Effector CD4-positive, alpha-beta T cell (primary cell): ENCODE measurements at places on chromosomes 7 and 10.

GRCh38 chr10:80571352-80571751, 33.6 kb downstream of the SH2D4B start:
- DNase-seq: no peak

GRCh38 chr7:39336442-39336841, 229.8 kb upstream of the YAE1 start:
- no peak for DNase-seq

DNA sequence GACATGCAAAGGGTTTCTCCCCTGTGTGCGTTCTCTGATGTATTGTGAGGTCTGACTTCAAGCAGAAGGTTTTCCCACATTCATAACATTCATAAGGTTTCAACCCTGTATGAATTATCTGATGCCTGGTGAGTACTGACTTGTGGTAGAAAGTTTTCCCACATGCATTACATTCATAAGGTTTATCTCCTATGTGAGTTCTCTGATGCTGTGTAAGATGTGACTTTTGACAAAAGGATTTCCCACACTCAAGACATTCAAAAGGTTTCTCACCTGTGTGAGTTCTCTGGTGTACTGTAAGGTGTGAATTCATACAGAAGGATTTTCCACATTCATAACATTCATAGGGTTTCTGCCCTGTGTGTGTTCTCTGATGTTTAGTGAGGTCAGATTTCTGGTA, 45.1 kb downstream of the ZNF33B start:
- DNase-seq: no peak

- no peak for DNase-seq
These were observed 84.3 kb downstream of the CD36 start for GRCh38 chr7:80722616-80723195.

GRCh38 chr10:132037676-132037975, 28.1 kb upstream of the JAKMIP3 start:
- DNase-seq: no peak

DNA sequence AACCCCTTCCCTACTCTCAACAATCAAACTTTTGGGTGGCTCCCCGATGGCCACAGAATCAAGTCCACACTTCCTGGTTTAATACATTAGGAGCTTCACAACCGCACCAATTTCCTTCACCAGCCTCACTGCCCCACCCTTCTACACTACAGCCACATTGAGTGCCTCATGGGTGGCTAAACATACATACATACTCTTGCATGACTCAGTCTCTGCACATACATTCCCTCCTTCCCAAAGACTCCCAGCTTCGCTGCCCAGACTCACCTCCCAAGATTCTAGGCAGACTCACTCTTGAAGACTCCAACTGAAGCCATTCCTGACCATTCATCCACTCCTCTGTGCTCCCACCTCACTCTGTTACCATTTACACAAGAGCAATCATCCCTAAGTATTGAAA, 15.9 kb downstream of the VPS41 start:
- DNase-seq: no peak

DNA sequence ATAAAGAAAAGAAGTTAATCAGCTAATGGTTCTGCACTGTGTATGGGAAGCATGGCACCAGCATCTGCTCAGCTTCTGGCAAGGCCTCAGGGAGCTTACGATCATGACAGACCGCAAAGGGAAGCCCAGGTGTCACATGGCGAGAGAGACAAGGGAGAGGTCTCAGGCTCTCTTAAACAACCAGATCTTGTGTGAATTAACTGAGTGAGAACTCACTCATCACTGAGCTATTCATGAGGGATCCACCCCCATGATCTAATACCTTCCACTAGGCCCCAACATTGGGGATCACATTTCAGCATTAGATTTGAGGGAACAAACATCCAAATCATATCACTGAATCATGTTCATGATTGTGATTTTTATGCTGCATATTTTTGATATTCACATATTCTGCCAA, 5.8 kb downstream of the USP54 start:
- DNase-seq: no peak

GRCh38 chr10:129780198-129780597, 183.9 kb downstream of the EBF3 start:
- no peak for DNase-seq

DNA sequence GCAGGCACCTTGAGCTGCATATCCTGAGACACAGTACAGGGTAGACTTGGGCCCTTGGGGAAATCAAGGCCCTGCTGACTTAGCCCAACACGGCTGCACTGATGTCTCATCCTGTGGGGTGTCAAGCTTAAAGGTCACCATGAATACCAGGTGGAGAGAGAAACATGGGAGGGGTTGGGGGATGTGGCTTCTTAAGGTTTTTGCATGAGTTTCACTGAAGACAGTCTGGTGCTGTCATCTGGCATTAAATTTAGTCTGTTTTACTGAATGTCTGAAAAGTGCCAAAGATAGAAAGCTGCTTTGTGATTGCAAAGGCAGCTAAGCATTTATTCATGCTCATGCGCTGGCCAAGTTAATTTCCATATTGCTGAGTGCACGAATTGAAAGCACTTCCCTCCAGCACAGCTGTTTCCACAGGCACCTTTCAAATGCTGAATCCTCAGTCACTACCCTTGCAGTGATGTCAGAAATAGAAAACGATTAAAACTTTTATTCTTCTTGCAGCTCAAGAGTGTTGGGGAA, 102.1 kb downstream of the OSBPL3 start:
- DNase-seq: no peak

DNA sequence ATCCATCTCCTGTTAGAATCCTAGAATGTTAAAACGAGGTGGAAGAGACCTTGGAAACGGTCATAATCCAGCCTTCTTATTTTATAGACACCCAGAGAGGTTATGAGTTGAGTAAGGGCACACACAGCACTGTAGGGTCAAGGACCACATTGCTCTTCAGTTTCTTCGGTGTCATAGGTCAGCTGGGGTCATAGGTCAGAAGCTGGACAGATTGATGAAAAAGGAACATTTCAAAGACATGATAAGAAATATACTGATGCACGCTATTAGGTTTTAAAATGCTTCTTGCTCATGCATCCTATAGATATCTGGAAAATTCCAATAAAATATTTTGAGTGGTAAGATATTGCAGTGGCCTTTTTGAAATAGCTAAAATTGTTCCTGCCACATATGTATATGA, 60.0 kb upstream of the BMS1 start:
- DNase-seq: no peak

DNA sequence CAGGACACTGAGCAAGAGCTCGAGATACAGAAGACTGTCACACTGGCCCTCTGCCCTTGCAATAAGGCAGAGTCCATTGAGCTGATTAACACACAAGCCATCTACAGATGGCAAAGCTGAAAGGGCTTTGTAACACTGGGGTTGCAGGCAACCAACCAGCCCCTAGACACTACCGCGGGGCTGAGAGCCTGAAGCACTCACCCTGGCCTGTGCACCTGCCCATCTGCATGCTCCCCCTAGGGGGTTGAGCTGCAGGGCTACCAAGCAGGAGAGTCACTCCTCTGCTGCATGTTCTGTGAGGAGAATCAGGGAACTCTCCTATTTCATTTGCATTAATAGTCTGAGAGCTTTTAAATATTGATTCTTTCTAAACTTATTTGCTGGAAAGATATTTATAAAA, 128.1 kb upstream of the VIPR2 start:
- DNase-seq: no peak

DNA sequence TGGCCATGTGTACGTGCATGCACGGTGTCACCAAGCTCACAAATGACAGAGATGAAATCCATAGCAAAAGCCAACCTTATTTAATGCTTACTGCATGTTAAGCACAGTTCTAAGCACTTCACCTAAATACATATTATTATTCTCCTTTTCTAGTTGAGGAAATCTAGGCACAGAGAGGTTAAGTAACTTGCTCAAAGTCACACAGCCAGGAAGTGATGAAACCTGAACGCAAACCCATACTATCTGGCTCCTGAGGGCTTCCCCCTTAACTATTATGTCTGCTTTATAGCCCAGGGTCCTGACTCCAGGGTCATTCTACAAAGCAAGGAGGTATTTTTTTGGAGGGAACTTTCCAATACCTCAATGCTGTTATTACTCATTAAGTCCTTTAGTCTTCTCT, 61.7 kb downstream of the GAD2 start:
- no peak for DNase-seq

- DNase-seq: no peak
These were observed 1.2 kb upstream of the HOXA2 start for GRCh38 chr7:27103489-27104226.

DNA sequence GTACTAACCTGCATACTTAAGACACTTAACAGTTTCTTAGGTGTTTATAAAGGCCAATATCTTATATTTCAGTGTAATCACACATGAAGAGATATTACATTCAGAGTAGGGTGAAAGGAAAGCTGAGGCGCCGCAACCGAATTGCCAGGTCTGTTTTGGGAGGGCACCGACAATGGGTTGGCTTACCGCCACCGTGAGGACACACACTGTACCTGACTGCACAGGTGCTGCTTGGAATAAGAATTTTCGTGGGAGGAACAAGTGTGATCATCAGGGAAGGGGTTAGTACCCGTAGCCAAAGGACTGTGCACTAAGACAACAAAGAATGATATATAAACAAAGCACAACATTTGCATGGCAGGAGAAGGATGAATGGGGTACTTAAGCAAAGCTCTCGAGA, 591.8 kb downstream of the SUGCT start:
- no peak for DNase-seq

DNA sequence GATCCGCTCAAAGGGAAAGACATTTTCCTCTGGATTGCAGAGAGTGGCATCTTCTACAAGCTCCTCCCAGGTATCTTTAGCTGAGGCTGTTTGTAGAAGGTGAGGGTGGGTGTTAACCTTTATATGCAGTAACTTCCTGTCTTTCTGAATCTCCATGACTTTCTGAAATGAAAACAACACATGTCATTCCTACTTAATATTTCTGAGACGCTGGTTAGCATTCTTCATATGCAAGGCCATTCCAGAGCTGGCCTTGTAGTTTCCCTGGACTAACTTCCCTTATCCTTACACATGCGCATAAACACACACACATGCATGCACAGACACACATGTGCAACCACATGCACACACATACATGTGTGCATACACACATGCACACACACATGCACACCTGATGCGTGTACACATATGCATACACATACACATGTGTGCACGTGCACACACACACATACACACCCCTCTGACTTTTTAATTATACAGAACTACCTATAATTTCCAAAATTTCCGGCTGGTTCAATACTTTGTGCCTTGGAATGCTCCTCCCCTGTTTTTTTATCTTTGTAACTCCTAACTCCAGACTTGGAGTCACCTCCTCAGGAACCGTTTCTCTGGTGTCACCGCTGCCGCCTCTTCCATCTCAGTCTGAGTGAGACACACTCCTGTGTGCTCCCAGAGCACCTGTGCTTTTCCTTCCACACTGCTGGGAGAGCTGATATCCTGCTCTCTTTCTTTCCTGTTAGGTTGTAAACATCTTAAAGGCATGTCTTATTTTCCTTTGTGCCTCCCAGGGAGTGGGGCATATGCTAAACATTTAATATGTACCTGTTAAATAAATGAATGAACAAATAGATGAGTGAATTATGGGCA, 55.2 kb downstream of the LRRC18 start:
- no peak for DNase-seq

DNA sequence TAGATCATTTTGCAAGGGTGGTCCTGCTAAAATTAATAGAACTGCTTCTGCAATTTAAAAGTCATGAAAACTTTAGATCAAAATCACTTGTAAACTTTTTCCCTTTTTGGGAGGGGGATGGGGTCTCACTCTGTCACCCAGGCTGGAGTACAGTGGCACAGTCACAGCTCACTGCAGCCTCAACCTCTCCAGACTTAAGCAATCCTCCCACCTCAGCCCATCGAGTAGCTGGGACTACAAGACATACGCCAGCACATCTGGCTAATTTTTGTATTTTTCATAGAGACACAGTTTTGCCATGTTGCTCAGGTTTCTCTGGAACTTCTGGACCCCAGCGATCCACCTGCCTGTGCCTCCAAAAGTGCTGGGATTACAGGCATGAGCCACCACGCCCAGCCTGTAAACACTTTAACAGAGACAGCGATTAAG, 79.7 kb downstream of the LRRC17 start:
- no peak for DNase-seq

DNA sequence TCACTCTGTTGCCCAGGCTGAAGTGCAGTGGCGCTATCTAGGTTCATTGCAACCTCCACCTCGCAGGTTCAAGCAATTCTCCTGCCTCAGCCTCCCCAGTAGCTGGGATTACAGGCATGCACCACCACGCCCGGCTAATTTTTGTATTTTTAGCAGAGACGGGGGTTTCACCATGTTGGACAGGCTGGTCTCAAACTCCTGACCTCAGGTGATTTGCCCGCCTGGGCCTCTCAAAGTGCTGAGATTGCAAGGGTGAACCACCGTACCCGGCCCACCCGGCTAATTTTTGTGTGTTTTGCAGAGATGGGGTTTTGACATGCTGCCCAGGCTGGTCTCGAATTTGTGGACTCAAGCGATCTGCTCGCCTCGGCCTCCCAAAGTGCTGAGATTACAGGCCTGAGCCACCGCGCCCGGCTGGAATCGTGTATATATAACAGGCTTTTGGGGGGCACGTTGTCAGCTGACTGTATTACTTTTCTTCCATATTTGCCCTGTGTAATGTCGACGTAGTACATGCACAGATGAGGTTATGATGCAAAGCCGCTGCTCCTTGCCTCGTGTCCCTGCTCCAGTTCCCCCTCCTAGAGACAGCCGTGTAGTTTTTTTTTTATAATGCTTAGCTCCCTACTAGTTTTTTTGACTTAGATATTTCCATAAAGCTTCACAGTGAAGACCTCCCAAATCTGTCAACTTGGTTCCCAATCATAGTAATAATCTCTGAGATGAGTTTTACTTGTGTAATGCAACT, 883 bp upstream of the TRA2A start:
- DNase-seq: no peak

DNA sequence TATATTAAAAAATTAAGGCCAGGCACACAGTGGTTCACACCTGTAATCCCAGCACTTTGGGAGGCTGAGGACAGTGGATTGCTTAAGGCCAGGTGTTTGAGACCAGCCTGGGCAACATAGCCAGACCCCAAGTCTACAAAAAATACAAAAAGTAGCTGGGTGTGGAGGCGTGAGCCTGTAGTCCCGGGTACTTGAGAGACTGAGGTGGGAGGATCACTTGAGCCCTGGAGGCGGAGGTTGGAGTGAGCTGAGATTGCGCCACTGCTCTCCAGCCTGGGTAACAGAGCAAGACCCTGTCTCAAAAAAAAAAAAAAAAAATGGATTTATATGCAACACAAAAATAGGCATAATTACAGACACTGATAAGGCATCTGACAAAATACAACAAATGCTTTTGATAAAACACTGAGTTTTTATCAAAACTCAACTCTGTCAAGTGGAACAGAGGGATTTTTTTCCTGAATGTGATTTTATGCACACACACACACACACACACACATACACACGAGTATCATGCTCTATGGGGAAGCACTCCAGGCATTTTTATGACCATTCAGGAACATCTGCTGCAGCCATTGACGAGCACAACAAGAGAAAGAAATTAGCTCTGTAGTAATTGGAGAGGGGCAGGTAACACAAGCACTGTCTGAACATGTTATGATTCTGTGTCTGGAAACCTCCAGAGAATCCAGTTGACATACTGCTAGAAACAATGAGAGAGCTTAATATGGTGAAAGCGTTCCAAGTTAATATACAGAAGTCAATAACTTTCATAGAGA, 193.1 kb downstream of the WDR37 start:
- no peak for DNase-seq

- no peak for DNase-seq
These were observed 15.5 kb upstream of the SEMA3C start for GRCh38 chr7:80934321-80934720.

GRCh38 chr7:89773611-89774010, 380.7 kb upstream of the STEAP1 start:
- no peak for DNase-seq
